A549 treated with Hydrocortisone at 1 μM for 4 hours (cell line): ENCODE measurements at places on chromosomes 4 and X. TPM values are rescaled to one million over a fixed set of nuclear protein-coding genes. Genes with fewer than 3 reads are reported as not detected.

The MMRN1 gene
- total RNA-seq = not detected in 5 replicates

The MGAT4D gene
- total RNA-seq = not detected in 5 replicates

The ARR3 gene
- not detected in 5 replicates for total RNA-seq

The AGTR2 gene
- not detected in 5 replicates for total RNA-seq

The OTUD6A gene
- total RNA-seq = not detected in 5 replicates

The CPLX1 gene
- total RNA-seq = 0.29 to 0.66 TPM (median 0.61 TPM) in 5 replicates

The FAM47E gene
- 0.27 to 0.37 TPM (median 0.33 TPM) in 4 of 5 replicates, not detected in the other for total RNA-seq

The BMP3 gene
- not detected in 5 replicates for total RNA-seq

The CTAG1B gene
- total RNA-seq = not detected in 5 replicates

The TBX22 gene
- total RNA-seq = not detected in 5 replicates

The NEXMIF gene
- 0.01 to 0.02 TPM (median 0.01 TPM) in 4 of 5 replicates, not detected in the other for total RNA-seq

The RRH gene
- 0.10 to 0.16 TPM (median 0.14 TPM) in 3 of 5 replicates, not detected in the others for total RNA-seq

The SERTM2 gene
- total RNA-seq = not detected in 5 replicates

The MAGEC1 gene
- total RNA-seq = 0.02 to 0.05 TPM (median 0.02 TPM) in 3 of 5 replicates, not detected in the others

The SPANXC gene
- total RNA-seq = 0.40 to 0.76 TPM (median 0.74 TPM) in 4 of 5 replicates, not detected in the other

The DOK7 gene
- total RNA-seq = 0.23 to 0.66 TPM (median 0.30 TPM) in 5 replicates

The RADX gene
- total RNA-seq = 0.03 to 0.06 TPM (median 0.03 TPM) in 4 of 5 replicates, not detected in the other

The STARD8 gene
- 0.79 to 1.8 TPM (median 1.6 TPM) in 5 replicates for total RNA-seq

The NEK1 gene
- 2.3 to 3.8 TPM (median 2.8 TPM) in 5 replicates for total RNA-seq

The TKTL2 gene
- not detected in 5 replicates for total RNA-seq

The CHRDL1 gene
- not detected in 5 replicates for total RNA-seq

The LAGE3 gene
- total RNA-seq = 36.3 to 74.0 TPM (median 65.8 TPM) in 5 replicates

The ARHGAP24 gene
- 2.9 to 4.8 TPM (median 3.4 TPM) in 5 replicates for total RNA-seq

The LRIT3 gene
- total RNA-seq = 0.03 to 0.09 TPM (median 0.03 TPM) in 5 replicates

The ARHGEF6 gene
- 0.11 to 0.25 TPM (median 0.18 TPM) in 5 replicates for total RNA-seq

The EVC gene
- 7.9 to 11.1 TPM (median 10.6 TPM) in 5 replicates for total RNA-seq

The EVC2 gene
- 1.9 to 2.2 TPM (median 2.1 TPM) in 5 replicates for total RNA-seq

The PAQR3 gene
- 6.9 to 9.5 TPM (median 8.4 TPM) in 5 replicates for total RNA-seq

The TNMD gene
- total RNA-seq = not detected in 5 replicates

The PLXNA3 gene
- total RNA-seq = 11.0 to 17.8 TPM (median 13.9 TPM) in 5 replicates

The MAGEA2 gene
- 0.06 to 0.29 TPM (median 0.07 TPM) in 3 of 5 replicates, not detected in the others for total RNA-seq

The GK gene
- total RNA-seq = 1.6 to 2.6 TPM (median 2.0 TPM) in 5 replicates

The SPP1 gene
- 136 to 194 TPM (median 162 TPM) in 5 replicates for total RNA-seq

The TMEM33 gene
- 40.3 to 48.3 TPM (median 45.6 TPM) in 5 replicates for total RNA-seq

The CCDC160 gene
- 0.06 TPM in 1 of 5 replicates, not detected in the others for total RNA-seq

The SPCS3 gene
- total RNA-seq = 27.7 to 39.2 TPM (median 34.9 TPM) in 5 replicates

The HTN1 gene
- not detected in 5 replicates for total RNA-seq

The HEPH gene
- total RNA-seq = not detected in 5 replicates

The RTL5 gene
- total RNA-seq = 2.1 to 2.9 TPM (median 2.3 TPM) in 5 replicates

The MND1 gene
- total RNA-seq = 10.4 to 15.6 TPM (median 13.4 TPM) in 5 replicates

The CXXC4 gene
- 0.01 to 0.03 TPM (median 0.02 TPM) in 4 of 5 replicates, not detected in the other for total RNA-seq
